ENCODE measurements at places on chromosomes 4 and X.

GRCh38 chr4:25654971-25655963, at the start of gene SLC34A2:
SLC34A2 (plus strand) TSS chr4:25655851; CDS start chr4:25662501, 6,650 bp downstream.
- DNase-seq: peak; percentile 1

- no peak for DNase-seq
Measured at GRCh38 chr4:48194971-48195370, 60.9 kb upstream of the TXK start.

- DNase-seq: no peak
Measured at GRCh38 chrX:31932769-31933168, 860.9 kb upstream of the FTHL17 start.

- no peak for DNase-seq
Measured at GRCh38 chrX:70485466-70485865, 40.8 kb downstream of the DLG3 start.

DNA sequence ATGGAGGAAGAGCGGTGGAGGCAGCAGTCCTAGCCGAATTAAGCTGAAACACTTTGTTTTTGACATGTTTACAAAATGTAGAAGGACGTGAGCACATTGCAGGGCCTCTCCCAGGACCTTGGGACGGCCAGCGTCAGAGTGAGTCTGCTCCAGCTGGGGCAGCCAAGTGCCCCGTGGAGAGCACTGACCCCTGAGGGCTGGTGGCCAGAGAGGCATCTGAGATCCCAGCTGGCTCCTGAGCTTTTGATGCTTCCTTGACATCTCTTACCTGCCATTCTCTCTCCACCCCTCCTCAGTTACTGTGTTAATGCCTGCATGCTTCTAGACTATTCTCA, 24.7 kb downstream of the NAT8L start:
- DNase-seq: no peak
